Natural killer cell treated with Interleukin-12 subunit alpha and Interleukin-12 subunit beta and Interleukin-15 and Interleukin-18, amount 100 ng/mL, for 72 hours (primary cell): ENCODE measurements at places on chromosomes 6 and 20. TPM values are rescaled to one million over a fixed set of nuclear protein-coding genes. Genes with fewer than 3 reads are reported as not detected.

The IRAK1BP1 gene
- 2.5 TPM for total RNA-seq

The IL17F gene
- 56.3 TPM for total RNA-seq

The SRMS gene
- total RNA-seq: not detected

The SLC35F1 gene
- total RNA-seq: not detected

The CDYL gene
- total RNA-seq: 58.7 TPM

The ESF1 gene
- total RNA-seq: 18.2 TPM

The TCF21 gene
- not detected for total RNA-seq

The KCNK5 gene
- total RNA-seq: 2.1 TPM

The POU5F1 gene
- total RNA-seq: not detected

The OSBPL2 gene
- total RNA-seq: 38.7 TPM

The GJA10 gene
- total RNA-seq: not detected

The SPATS1 gene
- total RNA-seq: not detected

- no peak for DNase-seq
- H3K27ac ChIP-seq: no peak overlapping the region
- no peaks in the 10 kb centered on the region for H3K27me3 ChIP-seq
- H3K4me3 ChIP-seq: no peak overlapping the region
- H3K4me1 ChIP-seq: peaks cover 15% of the 10 kb centered on the region
Measured at GRCh38 chr6:109762769-109763441, 71.8 kb downstream of the FIG4 start.

GRCh38 chr20:23127506-23128279 is 41.6 kb upstream of the CD93 start:
- H3K4me3 ChIP-seq: no peak overlapping the region
- peak overlapping the region; percentile 76 for H3K27ac ChIP-seq
- H3K36me3 ChIP-seq: no peaks in the 10 kb centered on the region
- H3K4me1 ChIP-seq: peaks cover 23% of the 10 kb centered on the region

DNA sequence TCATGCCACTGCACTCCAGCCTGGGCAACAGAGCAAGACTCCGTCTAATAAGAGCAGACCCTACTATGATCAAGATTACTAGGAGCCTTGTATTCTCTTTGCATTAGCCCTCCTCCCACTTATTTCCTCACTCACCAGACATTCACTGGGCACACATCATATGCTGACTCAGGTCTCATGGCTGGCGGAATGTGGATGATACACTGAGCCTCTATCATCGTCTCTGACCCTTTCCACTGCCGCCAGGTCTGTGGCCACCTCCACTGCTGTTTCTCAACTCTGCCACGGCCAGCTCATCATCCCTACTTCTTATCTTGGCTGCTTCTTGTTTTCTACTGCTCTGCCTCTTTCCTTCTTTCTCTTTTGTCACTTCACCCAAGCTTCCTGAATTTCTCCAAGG is 161.0 kb downstream of the BACH2 start:
- H3K27me3 ChIP-seq: peaks cover 6% of the 10 kb centered on the region
- H3K27ac ChIP-seq: no peak overlapping the region
- H3K36me3 ChIP-seq: no peaks in the 10 kb centered on the region
- H3K4me1 ChIP-seq: peaks cover 5% of the 10 kb centered on the region
- no peak overlapping the region for H3K4me3 ChIP-seq
- DNase-seq: no peak

DNA sequence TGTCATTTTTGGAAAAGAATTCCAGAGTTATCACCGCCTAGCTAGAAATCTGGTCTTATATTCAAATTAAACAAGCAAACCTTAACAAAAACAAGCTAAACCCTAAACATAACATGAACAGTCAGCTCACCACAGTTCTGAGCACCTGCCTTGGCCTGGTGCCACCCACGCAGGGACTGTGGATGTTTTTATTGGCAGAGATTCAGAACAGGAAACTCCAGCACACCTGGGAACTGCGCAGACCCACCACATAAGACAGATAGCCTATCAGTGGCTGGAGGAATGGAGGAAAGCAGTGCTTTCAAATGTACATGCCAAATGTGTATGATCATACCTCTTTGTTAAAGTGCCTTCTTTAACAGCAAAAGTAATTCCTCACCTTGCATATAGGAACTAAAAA is 8.9 kb downstream of the SLC16A10 start:
- DNase-seq: no peak
- no peak overlapping the region for H3K4me3 ChIP-seq
- no peaks in the 10 kb centered on the region for H3K4me1 ChIP-seq
- no peak overlapping the region for H3K27ac ChIP-seq
- H3K27me3 ChIP-seq: peaks cover 15% of the 10 kb centered on the region

GRCh38 chr20:2519115-2519809 is 10.5 kb upstream of the ZNF343 start:
- peaks cover 6% of the 10 kb centered on the region for H3K4me1 ChIP-seq
- H3K4me3 ChIP-seq: no peak overlapping the region
- H3K36me3 ChIP-seq: no peaks in the 10 kb centered on the region
- no peaks in the 10 kb centered on the region for H3K27me3 ChIP-seq
- H3K27ac ChIP-seq: no peak overlapping the region

DNA sequence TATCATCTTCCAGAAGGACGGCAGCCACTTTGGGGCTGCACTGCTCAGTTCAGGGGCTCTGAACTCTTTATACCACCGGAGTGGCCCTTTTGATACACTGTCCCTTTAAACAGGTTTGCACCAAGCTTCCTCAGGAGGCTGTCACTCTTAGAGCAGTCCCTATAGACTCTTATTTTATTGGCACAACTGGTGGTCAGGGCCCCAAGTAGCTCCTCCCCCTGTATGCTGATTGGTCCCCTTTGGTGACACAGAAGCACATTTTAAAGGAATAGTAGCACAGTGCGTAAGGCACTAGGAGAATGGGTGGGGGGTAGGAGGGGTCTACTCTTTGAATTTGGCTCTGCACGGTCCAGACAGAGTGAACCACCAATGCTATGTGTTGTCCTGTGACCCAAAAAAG is 122.6 kb upstream of the MLN start:
- DNase-seq: no peak
- no peaks in the 10 kb centered on the region for H3K36me3 ChIP-seq
- H3K4me1 ChIP-seq: peaks cover 8% of the 10 kb centered on the region
- no peak overlapping the region for H3K27ac ChIP-seq
- no peak overlapping the region for H3K4me3 ChIP-seq

- no peaks in the 10 kb centered on the region for H3K27me3 ChIP-seq
- H3K27ac ChIP-seq: no peak overlapping the region
Measured at GRCh38 chr6:73074175-73074574, 151.1 kb downstream of the KHDC1L start.

- H3K36me3 ChIP-seq: peaks cover 26% of the 10 kb centered on the region
- peak overlapping the region; percentile 97 for H3K27ac ChIP-seq
- no peak for DNase-seq
- H3K27me3 ChIP-seq: peaks cover 23% of the 10 kb centered on the region
- peak overlapping the region; percentile 96 for H3K4me3 ChIP-seq
- H3K4me1 ChIP-seq: peaks cover 16% of the 10 kb centered on the region
Measured at GRCh38 chr20:18287546-18287914, 797 bp upstream of the ZNF133 start.

GRCh38 chr20:57023997-57024396 is 242.4 kb downstream of the BMP7 start:
- H3K4me3 ChIP-seq: no peak overlapping the region
- H3K27ac ChIP-seq: no peak overlapping the region
- peaks cover 32% of the 10 kb centered on the region for H3K27me3 ChIP-seq
- no peaks in the 10 kb centered on the region for H3K4me1 ChIP-seq
- no peaks in the 10 kb centered on the region for H3K36me3 ChIP-seq

GRCh38 chr20:51358032-51358724 is 184.3 kb downstream of the NFATC2 start:
- no peak for DNase-seq
- H3K27me3 ChIP-seq: no peaks in the 10 kb centered on the region
- no peak overlapping the region for H3K27ac ChIP-seq
- H3K4me1 ChIP-seq: peaks cover 4% of the 10 kb centered on the region
- no peak overlapping the region for H3K4me3 ChIP-seq
- H3K36me3 ChIP-seq: peaks cover 3% of the 10 kb centered on the region

DNA sequence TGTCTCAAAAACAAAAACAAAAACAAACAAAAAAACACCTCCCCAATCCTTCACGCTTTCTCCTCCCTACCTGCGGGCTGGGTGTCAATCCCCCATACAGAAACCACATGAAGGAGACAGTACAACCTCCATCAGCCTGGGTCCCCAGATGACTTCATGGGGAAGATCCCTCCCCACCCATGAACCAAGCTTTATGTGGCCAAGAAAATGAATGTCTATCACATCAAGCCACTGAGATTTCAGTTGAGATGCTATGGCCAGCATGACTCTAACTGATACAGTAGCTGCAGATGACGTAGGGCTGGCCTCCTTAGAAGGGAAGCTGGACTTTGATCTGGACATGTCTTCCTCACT is 21.2 kb upstream of the BNIP5 start:
- H3K27ac ChIP-seq: no peak overlapping the region
- peaks cover 9% of the 10 kb centered on the region for H3K36me3 ChIP-seq
- no peak for DNase-seq

GRCh38 chr20:18390201-18390600 is 76.6 kb downstream of the DZANK1 start:
- H3K4me1 ChIP-seq: no peaks in the 10 kb centered on the region
- H3K27me3 ChIP-seq: no peaks in the 10 kb centered on the region
- H3K27ac ChIP-seq: no peak overlapping the region
- DNase-seq: no peak

- H3K4me1 ChIP-seq: peaks cover 27% of the 10 kb centered on the region
- no peak for DNase-seq
- peak overlapping the region; percentile 90 for H3K27ac ChIP-seq
- no peaks in the 10 kb centered on the region for H3K36me3 ChIP-seq
Measured at GRCh38 chr6:129672341-129672682, 37.7 kb downstream of the ARHGAP18 start.

GRCh38 chr6:131694832-131695426 is 6.3 kb downstream of the OR2A4 start:
- H3K4me1 ChIP-seq: no peaks in the 10 kb centered on the region
- no peak overlapping the region for H3K27ac ChIP-seq
- H3K4me3 ChIP-seq: no peak overlapping the region
- no peak for DNase-seq
- H3K27me3 ChIP-seq: peaks cover 9% of the 10 kb centered on the region
- no peaks in the 10 kb centered on the region for H3K36me3 ChIP-seq

- H3K4me1 ChIP-seq: peaks cover 41% of the 10 kb centered on the region
- H3K27ac ChIP-seq: no peak overlapping the region
- H3K27me3 ChIP-seq: no peaks in the 10 kb centered on the region
- no peaks in the 10 kb centered on the region for H3K36me3 ChIP-seq
Measured at GRCh38 chr20:57385940-57386339, 5.3 kb upstream of the RBM38 start.

DNA sequence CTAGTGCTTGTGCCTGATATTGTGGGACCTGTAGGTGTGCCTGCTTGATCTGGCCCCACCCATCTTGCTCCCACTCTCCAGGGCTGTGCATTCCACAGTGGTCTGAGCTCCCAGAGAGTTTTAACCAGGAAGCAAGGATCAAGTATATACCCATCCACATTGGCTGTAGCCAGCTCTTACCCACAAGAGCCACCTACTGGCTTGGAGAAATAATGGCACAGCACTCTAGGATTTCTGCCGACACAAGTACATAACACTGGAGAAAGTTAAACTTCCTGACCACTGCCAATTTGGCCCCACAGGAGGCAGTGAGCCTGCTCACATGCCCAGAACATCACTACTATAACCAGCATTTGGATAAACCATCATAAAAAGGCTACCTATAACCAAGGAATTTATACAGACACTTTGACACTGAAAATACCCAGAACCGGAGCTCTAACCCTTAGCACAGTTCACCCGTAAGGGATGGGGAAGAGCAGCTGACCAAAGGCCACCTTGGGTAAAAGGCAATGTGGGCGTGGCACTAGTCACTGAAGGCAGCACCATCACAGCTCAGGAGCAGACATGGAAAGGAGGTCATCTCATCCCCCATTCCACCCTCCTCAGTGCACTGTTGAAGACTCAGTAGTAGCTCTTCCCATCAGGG is 440.4 kb downstream of the BTBD3 start:
- H3K4me1 ChIP-seq: no peaks in the 10 kb centered on the region
- no peaks in the 10 kb centered on the region for H3K27me3 ChIP-seq
- no peak overlapping the region for H3K27ac ChIP-seq
- H3K36me3 ChIP-seq: peaks cover 14% of the 10 kb centered on the region

GRCh38 chr6:113750151-113750855 is 106.8 kb upstream of the MARCKS start:
- H3K4me3 ChIP-seq: no peak overlapping the region
- H3K36me3 ChIP-seq: no peaks in the 10 kb centered on the region
- H3K27ac ChIP-seq: no peak overlapping the region
- H3K4me1 ChIP-seq: no peaks in the 10 kb centered on the region
- no peak for DNase-seq

DNA sequence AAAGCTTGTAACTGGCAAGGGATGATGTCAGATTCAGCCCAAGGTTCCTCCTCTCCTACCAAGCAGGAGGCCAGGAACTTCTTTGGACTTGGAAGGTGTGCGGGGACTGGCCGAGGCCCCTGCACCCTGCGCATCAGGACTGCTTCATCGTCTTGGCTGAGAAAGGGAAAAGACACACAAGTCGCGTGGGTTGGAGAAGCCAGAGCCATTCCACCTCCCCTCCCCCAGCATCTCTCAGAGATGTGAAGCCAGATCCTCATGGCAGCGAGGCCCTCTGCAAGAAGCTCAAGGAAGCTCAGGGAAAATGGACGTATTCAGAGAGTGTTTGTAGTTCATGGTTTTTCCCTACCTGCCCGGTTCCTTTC is 14.4 kb downstream of the TNFAIP3 start:
- H3K27ac ChIP-seq: peak overlapping the region; percentile 78
- no peak overlapping the region for H3K4me3 ChIP-seq
- H3K4me1 ChIP-seq: peaks cover 48% of the 10 kb centered on the region

- H3K27me3 ChIP-seq: no peaks in the 10 kb centered on the region
- no peaks in the 10 kb centered on the region for H3K36me3 ChIP-seq
- no peak for DNase-seq
- no peak overlapping the region for H3K4me3 ChIP-seq
- H3K27ac ChIP-seq: no peak overlapping the region
- H3K4me1 ChIP-seq: no peaks in the 10 kb centered on the region
Measured at GRCh38 chr6:153980171-153980570, 58.9 kb upstream of the OPRM1 start.

DNA sequence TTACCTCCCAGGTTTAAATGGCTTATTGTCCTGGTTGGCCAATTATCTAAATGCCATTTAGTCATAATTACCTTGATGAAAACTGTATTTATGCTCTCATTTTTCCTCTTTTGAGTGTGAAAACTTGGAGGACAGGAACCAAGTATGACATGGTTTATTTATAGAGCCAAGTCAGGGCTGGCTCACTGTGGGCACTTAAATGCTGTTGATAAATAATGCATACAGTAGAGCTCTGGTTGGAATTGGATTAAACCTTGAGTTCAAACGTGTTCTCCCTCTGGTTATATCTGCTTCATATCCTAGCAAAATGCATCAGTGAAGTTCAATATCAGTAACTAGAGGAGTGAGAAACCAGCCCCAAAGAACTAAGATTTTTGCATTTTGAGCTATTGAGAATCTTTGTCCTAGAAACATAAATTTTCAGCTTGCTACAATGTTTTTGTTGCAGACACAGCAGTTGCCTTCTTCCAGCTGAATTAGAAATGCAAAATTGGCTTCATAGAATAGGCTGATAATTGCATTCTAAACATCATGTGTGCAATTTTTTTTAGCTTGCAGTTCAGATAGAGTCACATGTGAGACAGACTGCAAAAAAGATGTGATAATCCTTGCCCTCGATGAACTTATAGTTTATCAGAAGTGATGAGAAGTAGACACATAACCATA is 255.8 kb downstream of the BTBD3 start:
- no peaks in the 10 kb centered on the region for H3K4me1 ChIP-seq
- H3K36me3 ChIP-seq: peaks cover 13% of the 10 kb centered on the region
- H3K4me3 ChIP-seq: no peak overlapping the region
- H3K27me3 ChIP-seq: no peaks in the 10 kb centered on the region
